ENCODE measurements at places on chromosomes 13 and 19.

GRCh38 chr19:34343751-34344150 lies 21.2 kb upstream of the GPI start:
- no peak for DNase-seq

DNA sequence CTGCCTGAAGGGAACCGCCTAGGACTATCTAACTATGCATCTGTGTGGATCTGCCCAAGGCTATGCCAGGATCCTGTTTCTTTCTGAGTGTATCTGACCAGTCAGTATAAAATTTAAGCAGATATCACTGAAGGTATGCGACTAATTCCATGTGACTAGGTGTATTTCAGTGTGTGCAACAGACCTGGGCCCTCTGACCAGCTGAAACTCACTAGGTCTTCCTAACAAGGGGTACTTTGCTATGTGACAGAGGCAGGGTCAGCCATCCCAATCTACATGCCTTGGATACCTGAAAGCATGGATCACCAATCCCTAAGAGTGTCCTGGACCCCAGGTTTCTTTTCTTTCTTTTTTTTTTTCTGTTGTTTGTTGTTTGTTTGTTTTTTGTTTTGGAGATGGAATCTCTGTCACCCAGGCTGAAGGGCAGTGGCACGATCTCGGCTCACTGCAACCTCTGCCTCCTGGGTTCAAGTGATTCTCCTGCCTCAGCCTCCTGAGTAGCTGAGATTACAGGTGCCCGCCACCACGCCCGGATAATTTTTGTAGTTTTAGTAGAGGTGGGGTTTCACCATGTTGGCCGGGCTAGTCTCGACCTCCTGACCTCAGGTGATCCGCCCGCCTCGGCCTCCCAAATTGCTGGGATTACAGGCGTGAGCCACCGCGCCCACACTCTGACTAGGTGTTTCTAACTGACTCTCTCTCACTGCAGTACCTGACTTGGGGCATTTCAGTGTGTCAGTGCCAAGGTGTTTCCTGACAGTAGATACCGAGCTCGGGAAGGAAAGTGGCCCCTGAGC lies 43.5 kb downstream of the FCGBP start:
- DNase-seq = peak; percentile 9

DNA sequence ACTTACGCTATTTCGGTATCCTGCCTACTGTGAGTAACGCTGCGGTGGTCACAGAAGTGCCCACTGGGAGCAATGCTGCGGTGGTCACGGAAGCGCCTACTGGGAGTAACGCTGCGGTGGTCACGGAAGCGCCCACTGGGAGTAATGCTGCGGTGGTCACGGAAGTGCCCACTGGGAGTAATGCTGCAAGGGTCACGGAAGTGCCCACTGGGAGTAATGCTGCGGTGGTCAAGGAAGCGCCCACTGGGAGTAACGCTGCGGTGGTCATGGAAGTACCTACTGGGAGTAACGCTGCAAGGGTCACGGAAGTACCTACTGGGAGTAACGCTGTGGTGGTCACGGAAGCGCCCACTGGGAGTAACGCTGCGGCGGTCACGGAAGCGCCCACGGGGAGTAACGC lies 52.1 kb upstream of the SOX1 start:
- DNase-seq = no peak

GRCh38 chr13:45280751-45281634 lies 60.0 kb downstream of the TPT1 start:
- peak; percentile 89 for DNase-seq

DNA sequence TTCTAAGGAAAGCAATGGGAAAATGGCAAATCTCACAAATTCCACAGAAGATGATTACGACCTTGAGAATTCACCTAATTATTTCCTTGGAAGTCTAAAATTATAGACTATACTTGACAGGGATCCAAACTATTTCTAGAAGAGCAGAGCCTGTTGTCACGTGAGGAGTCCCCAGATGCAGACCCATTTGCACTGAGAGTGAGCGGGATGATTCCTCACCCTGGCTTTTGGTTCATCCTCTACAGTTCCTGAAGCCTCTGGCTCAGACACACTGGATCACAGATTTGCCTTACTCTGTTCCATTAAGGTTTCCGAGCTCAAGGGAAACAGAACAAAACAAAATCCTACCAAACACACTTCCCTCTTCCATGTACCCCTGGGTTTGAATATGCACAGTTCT lies 23.0 kb upstream of the CYSLTR2 start:
- DNase-seq = no peak

GRCh38 chr13:47932950-47933923 lies 67.8 kb downstream of the SUCLA2 start:
- DNase-seq = peak; percentile 43

GRCh38 chr13:91167706-91168385 lies 179.6 kb upstream of the MIR17HG start:
- no peak for DNase-seq

DNA sequence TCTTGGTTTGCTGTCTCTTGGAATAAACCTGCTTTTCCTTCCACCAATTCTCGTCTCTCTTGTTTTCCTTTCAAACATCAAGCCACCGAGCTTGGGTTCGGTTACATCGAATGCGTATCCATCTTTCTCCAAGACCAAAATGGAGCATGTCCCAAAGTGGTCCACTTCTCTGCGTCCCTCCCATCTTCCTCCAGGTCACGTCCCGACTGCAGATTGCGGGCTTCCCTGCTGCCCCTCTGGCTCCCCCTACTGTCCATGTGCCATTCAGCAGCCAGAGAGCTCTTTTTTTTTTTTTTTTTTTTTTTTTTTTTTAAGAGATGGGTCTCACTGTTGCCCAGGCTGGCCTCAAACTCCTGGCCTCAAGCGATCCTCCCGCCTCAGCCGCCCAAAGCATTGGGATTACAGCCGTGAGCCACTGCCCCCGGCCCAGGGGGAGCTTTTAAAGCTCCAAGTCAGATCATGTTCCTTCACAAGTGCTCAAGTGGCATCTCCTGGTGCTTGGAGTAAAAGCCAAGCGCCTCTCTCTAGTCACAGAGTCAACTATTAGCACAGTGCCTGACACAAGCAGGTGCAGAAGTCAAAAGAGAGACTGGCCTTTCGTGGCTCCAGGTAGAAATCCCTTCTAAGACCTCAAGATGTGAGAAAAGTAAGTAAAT lies 10.0 kb downstream of the COL5A3 start:
- peak; percentile 63 for DNase-seq

DNA sequence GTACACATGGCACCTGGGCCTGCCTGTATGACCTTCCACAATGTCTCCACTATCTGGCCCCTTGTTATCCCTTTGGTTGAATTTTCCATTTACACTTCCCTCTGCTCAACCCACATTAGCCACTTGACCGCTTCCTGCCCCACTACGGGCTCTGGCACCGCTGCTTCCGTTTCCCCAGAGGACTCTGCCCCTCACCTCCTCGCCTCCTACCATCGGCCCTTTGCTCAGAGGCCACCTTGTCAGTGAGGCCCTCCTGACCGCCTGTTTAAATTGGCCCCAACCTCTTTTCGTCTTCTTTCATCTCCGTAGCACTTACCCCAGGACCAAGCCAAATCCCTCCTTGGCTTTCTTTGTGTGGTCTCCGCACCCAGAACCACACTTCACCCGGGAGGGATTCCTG lies 47.4 kb downstream of the SOX1 start:
- no peak for DNase-seq
